Activated CD8-positive, alpha-beta memory T cell treated with anti-CD3 and anti-CD28 coated beads for 1 hour (primary cell): ENCODE measurements at places on chromosomes 4 and X.

DNA sequence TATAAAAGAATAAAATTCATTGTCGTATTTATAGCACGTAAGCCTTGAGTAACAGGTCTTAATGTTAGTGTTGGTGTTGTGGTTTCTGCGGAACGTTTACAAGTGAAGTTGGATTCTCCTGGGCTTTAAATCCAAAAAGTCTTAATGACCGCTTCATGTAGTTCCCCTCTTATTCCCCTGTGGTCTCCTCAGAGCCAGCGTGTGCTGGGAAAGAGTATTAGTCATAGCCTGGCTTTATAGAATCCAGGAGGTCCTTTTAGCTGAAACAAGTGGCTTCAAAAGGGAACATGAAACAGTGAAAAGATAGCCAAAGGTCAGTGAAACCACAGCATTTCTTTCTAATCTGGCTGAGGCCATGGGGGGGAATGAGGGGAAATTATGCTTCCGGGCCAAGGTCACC lies 79.1 kb downstream of the CLCN4 start:
- DNase-seq = no peak

- no peak for DNase-seq
Measured at GRCh38 chr4:130478406-130478805, 1382.5 kb downstream of the C4orf33 start.

- DNase-seq = no peak
Measured at GRCh38 chrX:132648895-132649294, 160.1 kb upstream of the MBNL3 start.

GRCh38 chrX:110004731-110005369 lies 1.9 kb downstream of the TMEM164 start:
- DNase-seq = no peak

GRCh38 chr4:10983885-10984640 lies 299.5 kb upstream of the CLNK start:
- DNase-seq = no peak

GRCh38 chrX:115214151-115214550 lies 19.7 kb downstream of the LRCH2 start:
- DNase-seq = no peak

- no peak for DNase-seq
Measured at GRCh38 chrX:72258174-72258573, 18.9 kb downstream of the RPS4X start.

- no peak for DNase-seq
Measured at GRCh38 chrX:49303346-49303745, at the start of gene GAGE10. Gene GAGE10 (plus strand): TSS chrX:49303646. CDS start chrX:49304860, 1,214 bp downstream.

DNA sequence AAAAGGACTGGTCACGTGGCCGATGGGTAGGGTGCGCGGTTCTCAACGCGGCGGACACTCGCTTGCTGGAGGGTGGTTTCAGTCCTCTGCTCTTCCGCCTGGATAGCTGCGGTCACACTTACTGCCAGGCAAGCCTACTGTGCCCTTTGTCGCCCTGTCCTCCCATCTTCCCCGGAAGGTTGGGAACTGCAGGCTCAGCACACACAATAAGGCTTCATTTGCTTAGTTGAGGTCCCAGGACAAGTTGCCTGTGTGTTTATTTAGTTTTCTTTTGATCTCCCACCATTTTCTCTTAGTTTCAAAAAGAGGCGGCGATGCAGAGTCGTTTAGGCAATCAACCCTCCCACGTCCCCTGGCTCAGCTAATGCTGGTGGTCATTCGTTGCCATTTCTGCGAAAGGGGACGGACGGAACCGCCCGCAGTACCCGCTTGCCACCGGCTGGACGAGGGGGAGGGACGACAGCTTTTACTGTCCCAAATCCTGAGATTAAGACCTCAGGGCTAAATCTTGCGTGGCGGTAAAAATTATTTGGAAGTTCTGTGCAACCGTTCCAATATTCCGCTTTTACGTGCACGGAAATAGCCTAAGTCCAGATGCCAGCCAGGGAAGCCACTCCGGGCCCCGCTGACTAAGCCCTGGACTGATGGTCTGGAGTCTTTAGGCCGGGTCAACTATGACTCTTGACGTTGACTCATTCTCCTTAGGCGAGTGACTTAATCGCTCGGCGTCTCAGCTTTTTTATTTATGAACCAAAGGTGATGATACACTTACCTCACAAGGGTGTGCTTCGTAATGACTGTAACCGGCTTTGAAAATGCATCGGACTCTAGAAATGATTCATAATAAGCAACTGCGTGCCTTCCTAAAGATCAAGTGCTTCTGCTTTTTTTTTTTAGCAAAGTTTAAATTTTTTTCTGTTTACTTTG lies 671 bp upstream of the EIF4E start:
- DNase-seq = peak; percentile 6

DNA sequence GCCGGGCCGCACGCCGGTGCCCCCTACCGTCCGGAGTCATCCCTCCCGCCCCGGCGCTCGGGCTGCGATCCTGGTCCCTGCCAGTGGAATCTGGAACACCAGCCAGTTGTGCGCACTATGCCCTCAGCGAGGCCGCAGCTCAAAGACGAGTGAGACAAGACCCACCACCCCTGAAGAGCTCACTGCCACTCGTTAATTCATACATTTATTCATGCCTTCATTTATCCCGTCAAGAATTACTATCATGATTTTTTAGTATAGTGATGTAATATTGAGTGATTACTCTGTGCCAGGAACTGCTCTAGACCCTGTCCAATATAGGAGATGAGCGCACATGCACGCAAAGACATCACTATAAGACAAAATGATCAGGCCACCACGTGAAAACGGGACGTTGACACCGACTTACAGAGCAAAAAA lies 247 bp upstream of the PPA2 start:
- no peak for DNase-seq

DNA sequence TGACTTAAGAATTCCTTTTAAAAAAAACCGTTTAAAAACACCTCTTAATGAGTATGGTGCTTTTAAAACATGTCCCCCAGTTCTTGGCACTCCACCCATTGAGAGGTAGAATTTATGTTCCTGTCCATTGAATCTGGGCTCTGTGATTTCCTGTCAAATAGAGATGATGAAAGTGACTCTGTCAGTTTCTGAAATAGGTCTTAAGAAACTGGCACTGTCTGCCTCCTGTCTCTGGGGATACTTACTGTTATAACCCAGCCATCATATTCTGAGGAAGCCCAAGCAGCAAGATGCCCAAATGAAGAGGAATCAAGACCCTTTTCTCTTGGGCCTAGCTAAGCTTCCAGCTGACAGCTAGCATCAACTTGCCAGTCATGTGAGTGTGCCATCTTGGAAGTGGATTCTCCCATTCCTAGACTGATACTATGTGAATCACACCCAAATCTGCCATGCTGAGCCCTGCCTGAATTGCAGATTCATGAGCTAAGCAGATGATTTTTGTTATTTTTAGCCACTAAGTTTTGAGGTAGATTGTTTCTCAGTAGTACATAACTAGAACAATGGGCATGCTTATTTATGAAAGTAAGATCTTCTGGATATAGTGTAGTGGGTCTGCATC lies 22.8 kb downstream of the C4orf54 start:
- DNase-seq = no peak

DNA sequence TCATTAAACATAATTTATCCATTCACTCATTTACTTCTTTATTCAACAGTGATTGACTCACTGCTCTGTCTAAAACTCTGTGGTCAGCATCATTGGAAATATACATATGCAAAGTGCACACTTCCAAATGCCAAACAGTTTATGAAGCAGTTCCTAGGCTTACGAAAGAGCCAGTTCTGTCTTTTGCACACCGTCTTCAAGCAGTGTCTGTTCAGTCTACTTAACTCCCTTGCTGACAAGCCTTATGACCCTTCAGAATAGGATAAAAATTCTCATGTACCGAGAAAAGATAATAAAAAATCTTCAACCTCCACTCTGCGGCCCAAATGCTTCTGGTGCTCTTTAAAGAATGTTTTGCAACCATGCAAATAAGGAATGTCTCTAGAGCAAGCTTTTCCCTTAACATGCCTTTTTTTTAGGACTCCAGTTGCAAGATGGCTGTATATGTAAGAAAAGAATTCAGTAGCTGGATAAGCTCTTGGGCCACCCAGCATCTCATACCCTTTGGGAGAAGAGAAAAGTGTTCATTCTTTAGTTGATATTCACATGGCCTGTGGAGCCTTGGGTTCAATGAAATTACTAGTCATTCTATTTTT lies 1037.0 kb upstream of the SLIT2 start:
- DNase-seq = no peak

DNA sequence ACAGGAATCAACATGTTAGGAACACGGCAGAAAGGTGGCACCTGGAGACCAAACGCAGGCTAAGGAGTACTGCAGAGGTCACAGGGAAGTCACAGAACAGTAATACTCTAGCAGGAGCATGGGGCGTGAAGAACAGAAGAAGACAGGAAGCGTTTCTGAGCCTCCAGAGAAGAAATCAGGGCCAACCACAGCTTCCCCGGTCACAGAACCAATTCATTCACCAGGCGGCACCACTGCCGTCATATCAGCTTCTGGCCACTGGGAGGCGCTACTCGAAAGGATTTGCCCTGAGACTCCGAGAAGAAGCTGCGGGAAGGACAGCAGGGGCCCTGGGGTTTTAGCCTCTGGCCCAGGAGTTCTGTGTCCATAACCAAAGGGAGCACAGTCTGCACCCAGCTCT lies 78.0 kb upstream of the DRD5 start:
- peak; percentile 27 for DNase-seq

DNA sequence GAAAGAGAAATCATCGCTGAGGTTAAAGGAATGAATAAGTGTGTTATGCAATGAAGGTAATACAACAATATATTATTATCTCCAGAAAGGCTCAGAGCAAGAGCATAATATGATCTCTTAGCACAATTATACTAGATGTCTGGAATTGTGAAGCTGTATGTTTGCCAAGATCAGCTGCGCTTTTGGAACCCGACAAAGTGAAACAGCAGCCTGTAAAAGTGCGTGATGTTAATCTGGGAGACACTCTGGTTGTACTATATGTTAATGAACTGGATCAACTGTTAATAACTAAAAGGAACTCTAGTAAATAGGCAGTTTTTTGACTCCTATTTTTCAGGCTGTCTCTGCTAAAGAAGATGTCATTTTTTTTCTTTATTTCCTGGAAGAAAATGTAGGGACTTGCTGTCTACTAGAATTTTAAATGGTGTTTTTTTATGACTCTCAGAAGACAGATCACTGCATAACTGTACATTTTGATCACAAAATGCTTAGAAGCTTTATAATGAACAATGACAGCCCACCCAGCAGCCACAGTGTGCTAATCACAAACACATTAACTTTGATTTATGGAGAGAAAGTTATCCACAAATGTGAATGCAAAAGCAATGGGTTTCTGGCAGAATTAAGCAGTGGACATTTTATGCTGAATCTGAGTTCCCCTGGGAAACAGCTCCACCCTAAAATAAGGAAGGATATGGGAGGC lies 50.2 kb downstream of the UGT2B28 start:
- DNase-seq = no peak

GRCh38 chr4:81827577-81828202 lies 356.0 kb upstream of the RASGEF1B start:
- DNase-seq = no peak

DNA sequence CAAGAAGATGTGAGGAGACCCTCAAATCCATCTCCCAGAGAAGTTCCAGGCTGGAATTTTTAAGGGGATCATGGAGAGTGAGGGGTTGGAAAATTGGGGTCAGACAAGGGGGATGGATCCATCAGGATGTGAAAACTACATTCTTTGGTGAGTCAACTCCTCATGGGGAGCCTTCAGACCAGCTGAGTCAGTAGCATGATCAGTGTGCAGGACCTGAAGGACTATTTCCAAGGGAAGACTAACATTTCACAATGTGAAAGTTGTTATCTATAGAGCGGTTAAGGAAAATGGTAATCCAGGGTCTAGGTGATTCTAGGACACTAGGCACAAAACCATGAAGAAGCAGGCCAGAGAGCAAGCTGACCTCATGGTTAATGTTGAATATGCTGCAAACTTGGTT lies 38.6 kb upstream of the CEP135 start:
- no peak for DNase-seq

- no peak for DNase-seq
Measured at GRCh38 chr4:126172126-126172525, 857.4 kb downstream of the FAT4 start.

DNA sequence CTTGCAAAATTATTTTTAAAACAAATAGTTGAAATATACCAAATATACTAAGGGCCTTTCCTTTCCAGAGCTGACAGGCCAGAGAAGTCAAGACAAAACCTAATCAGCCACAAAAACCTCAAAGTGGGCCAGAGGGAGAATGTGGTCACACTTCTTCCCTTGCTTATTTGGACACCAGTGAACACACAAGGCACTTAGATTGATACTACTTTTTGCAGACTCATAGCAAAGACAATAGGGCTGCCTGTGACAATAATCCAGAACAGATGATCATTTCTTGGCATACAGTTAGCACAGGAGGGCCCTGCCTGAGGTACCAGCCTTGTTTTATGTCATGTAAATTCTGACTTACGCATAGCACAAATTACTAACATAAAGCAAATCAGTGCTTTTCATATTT lies 215.7 kb upstream of the NEIL3 start:
- no peak for DNase-seq

DNA sequence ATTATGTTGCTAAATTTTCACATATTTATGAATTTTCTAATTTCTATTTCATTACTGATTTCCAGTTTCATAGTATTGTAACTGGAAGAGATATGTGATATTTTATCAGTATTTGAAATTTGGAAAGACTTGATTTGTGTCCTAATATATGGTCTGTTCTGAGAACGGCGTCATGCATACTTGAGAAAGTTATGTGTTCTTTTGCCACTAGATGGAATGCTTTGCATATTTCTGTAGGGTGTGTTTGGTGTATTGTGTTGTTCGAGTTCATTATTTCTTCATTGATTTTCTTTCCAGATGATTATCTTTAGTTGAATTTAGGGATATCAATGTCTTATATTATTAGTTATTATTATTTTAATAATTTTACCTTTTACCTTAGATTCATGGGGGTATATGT lies 110.6 kb upstream of the ITM2A start:
- DNase-seq = no peak

DNA sequence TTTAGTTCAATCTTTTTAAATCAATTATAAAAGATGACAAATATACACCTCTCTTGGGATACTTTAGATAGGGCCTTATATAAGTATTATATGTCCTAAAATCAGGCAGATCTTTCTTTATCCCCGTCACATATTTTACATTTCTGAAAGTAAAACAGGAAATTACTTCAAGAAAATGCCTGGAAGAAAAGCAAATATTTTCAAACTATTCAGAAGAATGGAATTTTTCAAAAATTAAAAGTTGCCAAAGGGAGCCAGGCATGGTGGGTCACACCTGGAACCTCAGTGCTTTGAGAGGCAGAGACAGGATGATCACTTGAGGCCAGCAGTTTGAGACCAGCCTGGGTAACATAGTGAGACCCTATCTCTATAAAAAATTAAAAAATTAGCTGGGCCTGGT lies 34.4 kb downstream of the MGARP start:
- no peak for DNase-seq

- no peak for DNase-seq
Measured at GRCh38 chrX:138877746-138878145, 166.2 kb upstream of the FGF13 start.

DNA sequence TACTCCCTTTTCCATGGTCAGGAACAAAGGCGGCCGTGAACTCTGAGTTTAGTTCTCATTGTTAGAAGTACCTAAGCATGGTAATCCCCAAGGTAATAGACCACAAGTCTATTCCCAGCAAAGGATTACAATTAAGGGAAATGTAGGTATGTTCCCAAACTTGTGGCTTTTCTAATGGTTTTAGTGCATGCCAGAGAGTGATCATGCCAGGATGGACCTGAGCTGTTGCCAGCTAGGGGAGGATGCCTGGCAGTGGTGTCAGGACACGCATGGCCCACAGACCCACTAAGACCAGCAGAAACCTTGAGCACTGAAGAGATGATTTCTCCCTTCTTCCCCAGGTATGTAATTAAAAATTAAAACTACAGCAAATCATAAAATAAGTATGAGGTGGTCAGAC lies 60.8 kb downstream of the COQ2 start:
- no peak for DNase-seq
